ENCODE measurements at places on chromosomes 13 and 19.

DNA sequence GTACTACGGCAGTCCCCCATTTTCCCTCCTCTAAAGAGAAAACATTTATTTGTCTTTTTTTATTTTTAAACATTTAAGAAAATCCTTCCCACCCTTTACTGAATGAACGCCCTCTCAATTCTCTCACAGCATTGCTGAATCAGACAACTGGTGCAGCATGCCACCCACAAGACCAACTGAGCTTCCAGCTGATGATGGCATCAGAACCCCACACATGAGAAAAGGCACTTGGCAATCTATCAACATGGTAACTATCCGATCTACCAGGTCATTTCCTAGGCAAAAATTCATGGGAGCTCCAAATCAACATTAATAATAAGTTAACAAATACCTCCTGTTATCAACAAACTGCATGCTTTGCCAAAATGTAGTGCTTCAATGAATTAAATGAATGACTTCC, 43.1 kb downstream of the LHFPL6 start:
- no peak for DNase-seq

DNA sequence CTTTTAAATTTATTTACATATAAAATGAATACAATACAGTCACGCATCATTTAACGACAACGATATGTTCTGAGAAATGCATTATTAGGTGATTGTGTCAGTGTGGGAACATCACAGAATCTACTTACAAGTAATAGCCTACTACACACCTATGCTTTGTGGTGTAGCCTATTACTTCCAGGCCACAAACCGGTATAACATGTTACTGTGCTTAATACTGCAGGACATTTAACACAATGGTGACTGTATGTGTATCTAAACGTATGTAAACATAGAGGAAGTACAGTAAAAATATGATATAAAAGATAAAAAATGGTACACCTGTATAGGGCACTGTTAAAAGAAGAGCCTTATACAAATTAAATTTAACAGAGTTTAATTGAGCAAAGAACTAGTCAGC, 62.4 kb upstream of the KLHL1 start:
- no peak for DNase-seq

GRCh38 chr19:15534957-15535864, 26.9 kb downstream of the CYP4F22 start:
- DNase-seq = no peak

DNA sequence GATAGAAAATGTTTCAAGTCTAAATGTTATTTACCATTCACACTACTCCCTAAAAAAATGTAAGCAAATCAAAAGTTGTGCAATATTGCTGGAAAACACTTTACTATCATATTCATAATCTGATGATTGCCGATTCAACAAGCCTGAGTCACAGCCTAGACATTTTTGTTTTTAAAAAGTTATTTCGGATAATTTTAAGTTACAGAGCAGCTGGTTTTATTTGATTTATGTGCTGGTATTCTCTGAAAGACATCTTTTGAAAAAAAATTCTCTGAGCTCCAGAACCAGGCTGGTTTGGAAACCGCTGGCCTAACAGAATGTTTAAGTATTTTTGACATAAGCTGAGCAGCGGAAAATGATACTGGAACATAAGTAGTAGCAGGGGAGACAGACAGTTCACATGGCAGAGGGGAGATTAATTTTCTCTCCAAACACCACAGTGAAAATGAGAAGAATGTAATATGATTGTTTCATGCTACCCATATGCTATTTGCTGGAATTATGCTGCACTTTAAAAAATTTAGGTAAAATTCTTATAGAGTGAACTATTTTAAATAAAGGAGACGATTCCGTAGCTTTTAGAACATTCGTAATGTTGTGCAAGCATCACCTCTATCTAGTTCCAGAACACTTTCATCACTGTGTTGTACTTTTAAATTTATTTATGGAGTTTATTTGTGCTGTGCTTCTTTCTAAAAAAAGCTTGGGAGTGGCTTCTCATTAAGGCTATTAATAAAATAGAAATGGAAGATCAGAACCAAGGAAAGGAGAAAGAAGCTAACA, 36.1 kb downstream of the TBC1D4 start:
- DNase-seq = peak; percentile 48

- DNase-seq = no peak
These were observed 94.5 kb downstream of the GNG7 start for GRCh38 chr19:2607712-2608601.

- DNase-seq = peak; percentile 34
These were observed 57.3 kb downstream of the SMARCA4 start for GRCh38 chr19:11018179-11018578.

- DNase-seq = no peak
These were observed 18.5 kb upstream of the ZNF331 start for GRCh38 chr19:53519446-53519845.

GRCh38 chr13:95098916-95099315, 202.3 kb downstream of the ABCC4 start:
- no peak for DNase-seq
